ENCODE measurements at places on chromosomes 11 and 22. TPM values are rescaled to one million over a fixed set of nuclear protein-coding genes. Genes with fewer than 3 reads are reported as not detected.
A peak's percentile ranks its signal among the peaks of the same experiment; 100 is the strongest.

HINFP gene
- 58.1 TPM for total RNA-seq

TIMM10 gene
- 51.2 TPM for total RNA-seq

MFRP gene
- not detected for total RNA-seq

OR2AG1 gene
- not detected for total RNA-seq

LRRN4CL gene
- total RNA-seq = 1.8 TPM

DNA sequence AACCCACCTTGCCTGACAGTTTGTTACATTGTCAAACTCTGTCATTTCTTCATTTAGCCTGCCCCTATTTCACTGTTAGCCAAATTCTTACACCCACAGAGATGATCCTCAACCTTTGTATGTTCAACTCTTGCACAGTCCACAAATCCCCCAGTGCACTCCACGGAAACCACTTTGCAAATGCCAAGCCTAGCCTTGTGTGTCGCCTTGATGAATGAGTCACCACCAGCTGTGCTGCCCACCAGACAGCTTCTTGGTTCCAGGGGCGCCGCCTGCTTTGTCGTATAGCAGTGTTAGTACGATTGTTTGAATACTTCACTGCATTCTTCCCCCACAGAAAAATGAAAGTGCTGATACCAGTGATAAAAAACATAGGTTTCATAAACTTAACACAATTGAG, 686.3 kb downstream of the NTM start:
- no peaks in the 10 kb centered on the region for H3K36me3 ChIP-seq
- no peak for DNase-seq
- no peak overlapping the region for H3K4me3 ChIP-seq
- H3K4me1 ChIP-seq = no peaks in the 10 kb centered on the region

DNA sequence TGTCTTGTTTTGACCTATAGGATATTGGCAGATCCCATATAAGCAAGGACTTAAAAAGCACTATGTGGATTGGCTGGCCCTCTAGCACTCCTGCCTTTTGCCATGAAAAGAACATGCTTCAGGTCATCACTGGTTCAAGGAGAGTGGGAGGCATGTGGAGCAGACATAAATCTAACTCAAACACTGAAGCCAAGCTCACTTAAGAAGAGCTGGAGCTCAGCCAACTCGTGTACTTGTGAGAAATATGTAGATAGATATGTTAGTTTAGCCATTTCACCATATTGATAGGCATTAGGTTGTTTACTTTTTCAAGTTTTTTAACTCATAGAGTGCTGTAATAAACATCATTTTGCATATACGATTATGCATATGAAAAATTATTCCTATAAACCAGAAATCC, 19.9 kb upstream of the BBOX1 start:
- H3K27ac ChIP-seq = no peak overlapping the region
- peaks cover 3% of the 10 kb centered on the region for H3K27me3 ChIP-seq
- no peak for DNase-seq
- H3K4me3 ChIP-seq = no peak overlapping the region
- no peaks in the 10 kb centered on the region for H3K36me3 ChIP-seq

DNA sequence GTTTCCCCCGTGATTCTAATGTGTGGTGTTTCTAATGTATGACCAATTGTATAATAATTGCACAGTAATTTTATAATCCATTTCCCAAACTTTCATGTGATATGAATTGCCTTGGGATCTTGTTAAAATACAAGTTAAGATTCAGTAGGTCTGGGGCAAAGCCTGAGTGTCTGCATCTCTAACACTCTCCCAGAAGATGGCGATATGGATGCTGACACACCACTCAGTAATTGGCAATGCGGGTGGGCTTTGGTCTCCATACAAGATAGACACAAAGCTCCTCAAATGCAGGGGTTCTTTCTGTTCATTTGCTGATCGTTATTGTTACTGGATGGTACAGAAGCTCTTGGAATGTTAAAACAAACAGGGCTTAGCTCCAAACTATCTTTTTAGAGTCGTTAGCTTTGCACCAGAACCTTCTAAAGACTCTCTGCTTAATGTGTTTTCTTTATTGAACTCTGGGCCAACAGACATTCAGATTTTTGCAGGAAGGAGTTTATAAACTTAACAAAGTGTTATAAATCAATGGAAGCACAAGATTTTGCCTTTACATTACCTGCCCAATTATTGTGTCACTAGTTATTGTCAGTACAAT, 45.4 kb upstream of the ANO3 start:
- peaks cover 1% of the 10 kb centered on the region for H3K27me3 ChIP-seq
- DNase-seq = peak; percentile 44
- H3K27ac ChIP-seq = peak overlapping the region; percentile 84
- H3K36me3 ChIP-seq = no peaks in the 10 kb centered on the region
- peaks cover 25% of the 10 kb centered on the region for H3K4me1 ChIP-seq

DNA sequence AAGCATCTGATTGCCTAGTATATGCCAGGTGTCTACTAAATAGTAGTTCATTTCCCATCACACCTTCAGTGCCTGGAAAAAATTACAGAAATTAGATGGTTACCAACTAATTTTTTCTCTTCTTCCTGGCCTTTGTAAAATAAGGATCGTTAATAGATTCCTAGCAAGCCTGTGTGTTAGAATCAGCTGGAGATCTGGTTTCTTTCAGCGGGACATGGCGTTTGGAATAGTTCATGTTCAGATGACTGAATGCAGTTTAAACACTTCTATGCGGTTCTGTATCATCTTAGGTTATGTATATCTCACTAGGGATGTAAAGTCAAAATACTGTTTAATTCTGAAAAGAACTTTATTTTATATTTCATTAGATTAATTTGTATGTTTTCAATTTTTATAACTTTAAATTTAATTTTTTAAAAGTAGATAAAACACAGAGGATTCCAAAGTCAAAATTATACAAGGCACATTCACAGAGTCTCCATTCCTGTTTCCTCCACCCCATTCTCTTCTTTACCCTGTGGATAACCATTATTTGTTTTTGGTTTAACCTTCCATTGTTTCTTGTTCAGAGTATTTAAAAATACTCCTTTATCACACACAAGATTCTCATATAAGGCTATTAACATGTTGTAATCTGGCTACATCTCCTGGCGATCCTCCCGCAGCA, 132.8 kb downstream of the ATXN10 start:
- H3K4me3 ChIP-seq = no peak overlapping the region
- H3K27me3 ChIP-seq = no peaks in the 10 kb centered on the region
- H3K27ac ChIP-seq = no peak overlapping the region

GRCh38 chr11:107705027-107705426, 6.8 kb downstream of the SLN start:
- no peak overlapping the region for H3K27ac ChIP-seq
- no peak for DNase-seq
- H3K36me3 ChIP-seq = no peaks in the 10 kb centered on the region
- no peaks in the 10 kb centered on the region for H3K4me1 ChIP-seq

DNA sequence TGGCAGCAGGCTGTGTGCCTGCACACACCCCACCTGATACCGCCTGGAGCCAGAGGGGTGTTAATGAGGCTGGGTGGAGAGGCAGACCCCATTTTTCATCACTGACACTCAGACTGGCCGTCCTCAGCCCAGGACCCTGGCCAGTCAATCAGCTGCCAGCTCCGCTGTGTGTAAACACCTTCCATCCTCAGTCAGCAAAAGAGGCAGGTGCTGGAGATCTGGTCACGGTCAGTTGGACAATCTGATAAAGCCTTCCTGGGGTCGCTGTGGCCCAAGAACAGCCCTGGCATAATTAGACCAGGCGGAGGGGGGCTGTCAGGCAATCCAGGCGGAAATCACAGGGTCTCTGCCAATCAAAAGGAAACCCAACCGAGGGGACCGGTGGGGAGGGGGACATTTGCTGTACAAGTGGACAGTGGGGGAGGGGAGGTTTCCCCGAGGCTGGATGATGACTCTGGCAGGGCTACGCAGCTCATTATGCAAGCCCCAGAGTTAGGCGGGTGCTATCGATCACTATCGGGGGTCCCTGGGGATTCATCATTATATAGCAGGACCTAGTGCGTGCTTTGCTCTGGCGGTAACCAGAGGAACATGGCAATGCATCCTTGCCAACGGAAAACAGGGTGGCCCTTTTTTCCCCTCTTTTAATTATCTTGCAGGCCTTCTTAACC, 72.9 kb downstream of the ABTB2 start:
- DNase-seq = no peak
- peaks cover 6% of the 10 kb centered on the region for H3K4me1 ChIP-seq
- no peaks in the 10 kb centered on the region for H3K36me3 ChIP-seq
- no peak overlapping the region for H3K4me3 ChIP-seq
- H3K27ac ChIP-seq = no peak overlapping the region

DNA sequence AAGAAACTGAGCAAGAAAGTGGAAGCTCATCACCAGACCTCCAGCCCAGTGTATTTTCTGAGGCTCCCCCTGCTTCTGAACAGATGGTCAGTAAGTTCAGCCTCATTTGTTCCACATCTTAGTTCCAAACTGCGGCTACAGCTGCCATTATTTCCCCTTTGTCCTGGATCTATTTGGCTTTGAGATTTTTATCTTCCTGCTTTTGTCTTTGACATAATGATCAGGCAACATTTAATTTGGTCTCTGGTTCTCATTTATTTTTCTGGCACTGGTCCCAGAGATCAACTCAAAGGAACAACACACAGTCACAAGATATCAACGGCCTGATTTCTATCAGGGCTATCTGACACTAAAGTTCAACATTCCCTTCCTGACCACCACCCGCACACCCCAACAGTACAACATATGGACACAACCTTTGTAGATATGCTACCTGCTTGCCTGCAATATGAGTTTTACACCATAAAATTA, 137.5 kb downstream of the FAM76B start:
- H3K36me3 ChIP-seq = no peaks in the 10 kb centered on the region
- peak overlapping the region; percentile 59 for H3K27ac ChIP-seq
- peaks cover 2% of the 10 kb centered on the region for H3K27me3 ChIP-seq
- peaks cover 24% of the 10 kb centered on the region for H3K4me1 ChIP-seq
- no peak overlapping the region for H3K4me3 ChIP-seq
- DNase-seq = no peak

GRCh38 chr11:75785187-75785586, 16.6 kb downstream of the DGAT2 start:
- no peak overlapping the region for H3K4me3 ChIP-seq
- H3K4me1 ChIP-seq = no peaks in the 10 kb centered on the region
- H3K27me3 ChIP-seq = no peaks in the 10 kb centered on the region
- no peak for DNase-seq

GRCh38 chr22:25101986-25102385, 97.7 kb upstream of the CRYBB3 start:
- no peak overlapping the region for H3K27ac ChIP-seq
- H3K36me3 ChIP-seq = no peaks in the 10 kb centered on the region
- H3K27me3 ChIP-seq = no peaks in the 10 kb centered on the region
- H3K4me3 ChIP-seq = no peak overlapping the region

DNA sequence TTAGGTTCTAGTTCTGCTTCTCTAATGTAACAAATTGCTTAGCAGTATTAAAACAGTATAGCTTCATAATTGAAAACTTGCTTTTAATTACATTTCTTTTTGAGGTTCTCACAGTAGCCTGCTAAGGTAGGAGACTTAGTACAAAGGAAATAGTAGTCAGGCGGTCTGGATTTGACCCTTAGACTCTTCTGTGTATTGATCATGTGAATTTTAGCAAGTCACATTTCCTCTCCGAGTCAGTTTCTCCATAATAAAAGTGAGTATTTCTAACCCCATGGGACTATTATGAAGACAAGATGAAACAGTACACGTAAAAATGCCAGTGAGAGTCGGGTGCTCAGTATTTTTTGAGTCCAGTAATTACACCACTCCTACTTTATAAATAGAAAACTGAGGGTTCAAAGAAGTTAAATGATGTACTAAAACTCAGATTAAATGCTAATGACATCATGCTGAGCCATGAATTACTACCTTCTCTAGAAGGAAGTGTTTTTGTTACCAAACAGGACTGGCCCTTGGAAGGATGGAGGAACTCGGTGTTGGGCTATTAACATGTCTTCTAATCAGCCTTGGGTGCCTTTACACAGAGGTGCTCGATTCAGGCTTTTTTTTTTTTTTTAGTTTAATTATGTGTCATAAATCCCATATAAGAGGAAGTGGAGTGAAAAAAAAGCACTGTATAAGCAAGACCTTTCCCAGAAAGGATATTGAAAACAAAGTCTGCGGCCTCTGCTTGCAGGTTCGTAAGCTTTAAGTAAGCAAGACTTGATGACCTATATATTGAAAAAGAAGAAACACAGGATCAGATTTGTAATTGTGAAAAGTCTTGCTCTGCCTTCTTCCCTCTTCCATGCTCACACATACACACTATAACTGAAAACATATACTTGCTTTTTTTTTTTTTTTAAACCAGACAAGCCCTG, 109.0 kb downstream of the EMSY start:
- H3K36me3 ChIP-seq = no peaks in the 10 kb centered on the region
- no peak overlapping the region for H3K27ac ChIP-seq
- H3K27me3 ChIP-seq = no peaks in the 10 kb centered on the region
- DNase-seq = no peak
- no peaks in the 10 kb centered on the region for H3K4me1 ChIP-seq
- H3K4me3 ChIP-seq = no peak overlapping the region

DNA sequence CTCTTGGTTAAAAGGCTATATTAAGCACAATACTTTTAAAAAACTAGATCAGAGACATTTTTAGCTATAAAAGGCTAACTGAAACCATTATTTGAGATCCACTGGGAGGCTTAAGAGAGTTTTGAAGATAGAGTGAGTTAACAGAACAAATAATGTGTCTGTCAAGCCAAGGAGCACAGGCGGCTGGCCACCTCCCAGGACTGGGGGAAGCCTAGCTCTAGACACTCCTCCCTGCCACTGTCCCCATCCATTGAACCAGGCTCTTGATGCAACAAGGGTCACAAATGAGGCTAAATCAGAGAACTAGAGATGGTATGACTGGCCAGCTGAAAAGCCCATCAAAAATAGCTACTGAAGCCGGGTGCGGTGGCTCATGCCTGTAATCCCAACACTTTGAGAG, 63.0 kb downstream of the C22orf31 start:
- no peak for DNase-seq
- no peaks in the 10 kb centered on the region for H3K4me1 ChIP-seq
